ENCODE measurements at places on chromosomes 12 and 14.

DNA sequence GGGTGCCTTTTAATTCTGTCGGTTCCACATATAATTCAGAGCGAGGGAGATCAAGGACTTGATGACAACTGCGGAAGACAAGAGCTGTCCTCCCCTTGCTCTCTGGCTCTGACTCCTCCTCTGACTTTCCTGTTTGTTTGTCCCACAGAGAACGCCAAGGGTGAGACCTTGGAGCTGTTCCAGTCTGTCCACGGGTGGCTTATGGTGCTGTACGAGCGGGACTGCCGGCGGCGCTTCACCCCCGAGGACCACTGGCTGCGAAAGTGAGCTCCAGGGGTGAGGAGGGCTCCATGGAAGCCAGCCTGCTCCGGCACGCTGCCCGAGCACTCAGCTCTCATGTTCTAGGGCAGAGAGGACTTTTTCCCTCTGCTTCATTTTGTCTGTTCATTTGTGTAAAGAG, 32.8 kb downstream of the UBE3B start:
- no peak for DNase-seq

DNA sequence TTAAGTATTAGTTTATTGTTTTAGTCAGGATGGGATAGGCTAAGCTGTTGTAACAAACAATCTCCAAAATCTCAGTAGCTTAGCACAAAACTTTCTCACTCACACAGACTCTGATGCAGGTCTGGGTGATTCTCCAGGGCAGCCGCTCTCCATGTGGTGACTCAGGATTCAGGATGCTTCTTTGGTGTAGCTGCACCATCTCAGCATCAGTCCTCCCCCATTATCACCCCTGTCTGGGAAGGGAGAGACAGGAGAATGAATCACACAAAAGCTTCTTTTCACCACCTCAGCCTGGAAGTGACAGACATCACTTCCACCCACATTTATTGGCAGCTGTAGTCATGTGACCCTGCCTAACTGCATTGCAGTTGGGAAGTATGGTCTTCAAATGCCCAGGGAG, 142.3 kb downstream of the DICER1 start:
- DNase-seq: no peak

- no peak for DNase-seq
Observed at GRCh38 chr14:104739546-104740516, 13.1 kb upstream of the SIVA1 start.

DNA sequence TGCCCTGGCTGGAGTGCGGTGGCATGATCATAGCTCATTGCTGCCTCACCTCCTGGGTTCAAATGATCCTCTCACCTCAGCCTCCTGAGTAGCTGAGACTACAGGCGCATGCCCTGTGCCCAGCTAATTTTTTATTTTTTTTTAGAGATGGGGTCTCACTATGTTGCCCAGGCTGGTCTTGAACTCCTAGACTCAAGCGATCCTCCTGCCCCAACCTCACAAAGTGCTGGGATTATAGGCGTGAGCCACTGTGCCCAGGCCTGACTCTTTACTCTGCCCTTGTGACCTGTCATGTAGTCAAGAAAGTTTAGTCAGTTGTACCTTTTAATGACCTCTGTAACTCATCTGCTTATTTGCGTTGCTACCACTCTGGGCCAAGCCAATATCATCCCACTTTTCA, 55.7 kb downstream of the PROX2 start:
- no peak for DNase-seq

GRCh38 chr14:96660667-96661066, 136.5 kb upstream of the VRK1 start:
- no peak for DNase-seq

DNA sequence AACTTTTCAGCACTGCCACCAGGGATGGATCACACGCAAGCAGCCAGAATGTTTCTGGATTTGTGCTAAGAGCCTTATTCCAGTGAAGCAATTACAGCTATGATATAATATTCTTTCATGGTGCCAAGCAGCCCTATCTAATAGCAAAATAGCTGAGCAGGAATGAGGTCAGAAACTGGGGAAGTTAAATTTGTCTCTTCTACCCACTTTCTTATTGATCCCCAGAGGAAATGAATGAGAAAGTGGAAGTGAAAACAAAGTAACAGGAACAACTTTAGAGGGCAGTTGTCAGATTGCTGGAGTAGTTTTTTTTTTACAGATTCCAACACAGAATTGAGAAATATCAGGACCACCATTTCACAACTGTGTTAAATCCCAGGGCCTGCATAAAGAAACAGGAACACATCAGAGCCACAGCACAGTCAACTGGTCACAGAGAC, 44.8 kb downstream of the GCH1 start:
- DNase-seq: no peak

DNA sequence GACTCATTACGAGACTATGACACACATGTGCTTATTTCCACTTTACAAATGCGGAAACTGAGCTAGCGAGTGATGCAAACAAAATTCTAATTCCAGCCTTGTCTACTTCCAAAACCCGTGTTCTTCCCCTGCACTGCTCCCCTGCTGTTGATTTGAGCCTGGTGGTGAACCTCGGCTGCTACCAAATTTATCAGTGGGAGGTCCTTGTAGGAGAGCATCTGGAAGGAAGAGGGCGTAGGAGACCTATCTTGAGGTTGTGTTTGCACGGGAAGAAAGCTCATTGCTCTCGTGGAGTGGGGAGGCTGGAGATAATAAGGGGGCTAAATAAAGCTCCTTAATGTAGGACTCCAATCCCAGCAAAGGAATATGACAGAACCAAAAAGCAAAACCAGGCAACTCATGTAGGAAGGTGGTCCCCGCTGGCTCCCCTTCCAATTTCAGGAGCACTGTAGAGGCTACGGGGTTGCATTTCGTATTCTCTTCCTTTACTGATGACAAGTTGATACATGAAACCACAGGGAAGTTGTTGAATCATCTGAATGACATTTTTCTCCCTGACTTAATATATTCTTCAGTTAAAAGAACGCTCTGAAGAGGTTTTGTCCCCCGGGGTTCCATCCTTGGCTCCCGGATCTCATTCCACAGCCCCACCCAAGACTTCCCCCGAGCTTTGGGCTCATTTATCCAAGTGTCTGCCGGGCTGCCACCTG, 52.6 kb downstream of the FZD10 start:
- no peak for DNase-seq

GRCh38 chr14:56964895-56965294, 154.6 kb upstream of the OTX2 start:
- DNase-seq: no peak

GRCh38 chr12:113113397-113113796, 22.2 kb downstream of the RASAL1 start:
- DNase-seq: no peak

- peak; percentile 26 for DNase-seq
Observed at GRCh38 chr14:100586403-100587085, 673 bp downstream of the BEGAIN start.

- DNase-seq: no peak
Observed at GRCh38 chr14:88863167-88863566, 38.7 kb downstream of the TTC8 start.

DNA sequence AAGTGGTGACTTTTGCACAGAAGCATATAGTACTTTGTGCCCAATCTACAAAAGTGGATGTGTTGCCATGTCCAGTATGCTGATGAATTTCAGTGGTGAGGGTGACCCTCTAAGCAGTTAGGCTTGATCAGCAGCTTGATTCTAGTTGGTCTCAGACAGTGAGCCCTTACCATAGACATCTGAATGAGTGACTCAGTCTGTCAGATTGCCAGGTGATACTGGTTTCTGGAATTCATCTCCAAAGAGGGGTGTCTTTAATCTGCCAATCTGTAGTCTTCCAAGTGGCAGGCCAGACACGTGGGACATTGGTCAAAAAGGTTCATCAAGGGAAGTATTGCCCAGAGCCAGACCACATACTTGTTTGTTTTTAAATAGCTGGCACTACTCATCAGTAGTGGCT, 187.4 kb upstream of the SLC16A7 start:
- no peak for DNase-seq

- no peak for DNase-seq
Observed at GRCh38 chr14:22184830-22185168, 404.2 kb downstream of the DAD1 start.

DNA sequence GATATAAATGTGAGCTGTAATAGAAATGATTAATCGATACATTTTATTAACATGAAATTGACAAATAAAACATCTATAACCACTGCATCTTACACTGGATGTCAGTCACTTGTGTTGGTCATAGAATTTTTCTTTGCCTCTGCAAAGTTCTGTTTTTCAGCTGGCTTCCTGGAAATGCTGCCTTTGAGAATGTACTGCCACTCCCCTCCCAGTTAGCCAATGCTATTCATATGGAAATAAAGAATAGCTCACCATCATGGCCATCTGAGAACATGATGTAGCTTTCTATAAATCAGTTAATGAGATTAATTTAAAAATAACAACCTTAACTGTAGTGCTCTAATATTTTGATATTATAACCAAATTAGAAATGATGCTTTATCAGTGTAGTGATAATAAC, 41.1 kb downstream of the SLCO1B1 start:
- no peak for DNase-seq

GRCh38 chr12:56299308-56299852, 750 bp downstream of the CS start:
- DNase-seq: peak; percentile 11

DNA sequence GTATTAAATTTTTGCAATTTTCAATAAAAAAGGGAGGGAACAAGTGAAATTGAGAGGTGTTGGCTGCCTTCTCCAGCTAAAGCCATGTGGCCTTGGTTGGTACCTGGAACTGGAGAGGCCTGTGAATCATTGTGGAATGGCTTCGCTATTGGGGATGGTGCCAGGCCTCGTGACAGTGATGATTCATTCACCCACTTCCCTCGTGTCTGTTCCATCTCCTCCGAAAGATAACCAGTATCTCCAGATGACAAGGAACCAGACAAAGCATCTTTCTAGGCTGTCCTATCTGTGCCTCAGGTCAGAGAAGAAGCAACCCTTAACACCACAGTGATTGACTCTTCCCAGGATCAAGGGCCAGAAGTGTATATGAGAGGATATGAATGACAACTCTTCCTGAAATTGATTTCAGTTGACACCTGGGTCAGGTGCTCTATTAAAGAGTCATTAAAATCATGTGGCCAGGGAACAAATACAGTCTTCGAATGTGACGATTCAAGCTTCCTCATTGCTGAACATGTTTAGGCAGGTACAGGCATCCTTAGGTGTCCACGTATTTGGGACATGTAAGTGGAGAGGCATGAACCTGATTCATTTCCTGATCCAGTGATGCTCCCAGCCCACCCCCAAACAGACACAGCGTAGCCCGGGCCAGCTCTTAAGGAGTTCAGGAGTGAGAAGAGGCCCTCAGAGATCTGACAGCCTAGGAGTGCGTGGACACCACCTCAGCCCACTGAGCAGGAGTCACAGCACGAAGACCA, at the start of gene RNASE7:
Gene RNASE7 (plus strand): TSS at position 687 of the 758 bp plus-strand sequence. CDS start 631 bp downstream, outside the sequence.
- DNase-seq: no peak

GRCh38 chr12:126248871-126249403, 1183.7 kb downstream of the AACS start:
- no peak for DNase-seq

- DNase-seq: no peak
Observed at GRCh38 chr12:121673013-121673511, 3.6 kb upstream of the MORN3 start.

DNA sequence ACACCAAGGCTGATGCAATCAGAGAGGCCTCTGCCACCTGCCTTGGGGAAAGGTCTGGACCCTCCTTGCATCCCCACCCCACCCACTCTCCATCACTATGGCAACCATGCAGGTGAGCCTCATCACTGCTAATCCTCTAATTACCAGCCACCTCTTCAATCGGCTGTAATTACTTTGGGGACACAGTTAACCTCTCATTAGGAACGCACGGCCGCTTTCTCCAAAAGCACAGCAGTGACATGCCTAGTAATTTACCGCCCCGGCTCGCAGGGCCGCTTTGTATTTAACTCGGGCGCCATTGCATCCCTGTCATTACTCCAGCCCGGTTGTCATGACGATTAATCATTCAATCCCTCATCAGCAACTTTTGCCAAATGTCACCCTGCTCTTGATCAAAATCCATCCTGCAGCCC, 36.3 kb upstream of the FAM222A start:
- no peak for DNase-seq

GRCh38 chr12:40137252-40137651, 31.4 kb upstream of the SLC2A13 start:
- no peak for DNase-seq

- peak; percentile 90 for DNase-seq
Observed at GRCh38 chr12:120583478-120584030, 2.4 kb upstream of the POP5 start.

GRCh38 chr14:21825149-21825743, 151.6 kb upstream of the OR4E1 start:
- DNase-seq: peak; percentile 35

- no peak for DNase-seq
Observed at GRCh38 chr14:92665661-92666110, 82.7 kb downstream of the LGMN start.

DNA sequence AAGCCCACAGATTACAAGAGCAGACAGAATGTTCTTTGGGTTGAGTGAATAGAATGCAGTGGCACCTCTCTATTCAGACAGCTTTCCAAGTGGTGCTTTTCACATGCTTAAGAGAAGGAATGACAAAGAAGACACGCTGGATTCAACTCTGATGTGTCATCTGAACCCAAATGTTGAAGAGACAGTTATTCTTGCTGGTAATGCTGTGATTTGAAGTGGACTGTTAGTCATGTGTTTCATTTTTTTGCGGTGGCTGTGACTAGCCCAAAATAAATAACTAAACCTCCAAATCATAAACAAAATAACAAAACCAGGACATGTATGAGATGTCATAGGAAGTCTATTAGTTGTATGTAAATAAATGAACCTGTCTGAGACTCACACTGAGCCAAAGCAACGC, 391.8 kb upstream of the PRICKLE1 start:
- no peak for DNase-seq

- peak; percentile 52 for DNase-seq
Observed at GRCh38 chr12:6336079-6336888, 5.6 kb downstream of the TNFRSF1A start.

GRCh38 chr14:101625336-101626097, 64.2 kb downstream of the DIO3 start:
- no peak for DNase-seq

GRCh38 chr12:59268295-59268809, 327.5 kb upstream of the SLC16A7 start:
- DNase-seq: no peak

DNA sequence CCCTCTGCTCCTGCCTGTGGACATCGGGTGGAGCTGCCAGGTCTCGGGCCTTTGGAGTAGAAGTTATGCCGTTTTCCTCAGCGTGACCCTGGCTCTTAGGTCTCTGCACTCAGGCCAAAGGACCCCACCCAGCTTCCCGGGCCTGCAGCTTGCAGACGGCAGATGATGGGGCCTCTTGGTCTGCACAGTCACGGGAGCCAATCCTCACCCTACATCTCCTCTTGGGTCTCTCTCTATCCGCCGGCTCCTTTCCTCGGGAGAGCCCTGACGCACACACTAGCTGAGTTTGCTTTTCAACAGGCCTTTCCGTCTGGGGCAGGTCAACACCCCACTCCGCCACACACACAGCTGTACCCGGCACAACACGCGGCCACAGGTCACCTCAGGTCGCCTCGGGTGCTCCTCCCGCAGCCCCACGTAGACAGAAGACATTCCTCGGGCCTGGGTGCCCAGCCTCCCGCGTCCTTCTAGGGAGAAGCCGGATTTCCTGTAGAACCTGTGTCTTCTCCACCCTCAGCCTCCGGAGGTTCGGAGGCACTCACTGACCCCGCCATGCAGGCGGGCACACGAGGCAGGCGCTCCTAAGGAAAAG, 9.9 kb downstream of the GALNT9 start:
- DNase-seq: no peak
